ENCODE measurements at places on chromosomes 12 and 14.

DNA sequence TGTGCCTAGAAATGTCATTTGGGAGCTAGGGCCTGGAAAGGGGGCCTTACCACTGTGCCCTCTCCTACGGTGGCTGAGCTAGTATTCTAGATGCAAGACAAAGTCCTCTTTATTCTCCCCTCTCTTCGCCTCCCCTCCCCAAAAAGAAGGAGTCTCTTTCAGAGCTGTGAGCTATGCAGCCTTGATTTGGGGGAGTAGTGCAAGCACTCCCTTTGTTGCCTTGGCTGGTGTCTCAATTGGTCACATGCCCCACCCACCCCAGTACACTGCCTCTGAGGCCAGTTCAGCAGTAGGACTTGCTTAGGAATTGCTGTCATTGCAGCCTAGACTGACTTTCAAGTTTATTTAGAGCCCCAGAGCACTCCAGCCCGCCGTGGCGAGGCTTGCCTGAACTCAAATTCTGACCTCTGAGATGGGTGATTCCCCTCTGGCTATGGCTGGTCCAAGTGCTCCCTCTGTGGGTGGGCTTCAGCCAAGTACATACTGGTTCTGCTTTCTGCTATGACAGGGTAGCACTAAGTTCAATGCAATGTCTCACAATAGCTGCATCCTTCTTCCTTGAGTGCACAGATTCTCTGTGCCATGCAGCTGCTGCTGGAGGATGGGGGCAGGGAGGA lies 37.0 kb upstream of the FBXO33 start:
- DNase-seq: peak; percentile 10

- no peak for DNase-seq
Observed at GRCh38 chr12:107912421-107913004, 138.0 kb downstream of the ASCL4 start.

- no peak for DNase-seq
Observed at GRCh38 chr14:71137536-71138447, 230.5 kb downstream of the PCNX1 start.

DNA sequence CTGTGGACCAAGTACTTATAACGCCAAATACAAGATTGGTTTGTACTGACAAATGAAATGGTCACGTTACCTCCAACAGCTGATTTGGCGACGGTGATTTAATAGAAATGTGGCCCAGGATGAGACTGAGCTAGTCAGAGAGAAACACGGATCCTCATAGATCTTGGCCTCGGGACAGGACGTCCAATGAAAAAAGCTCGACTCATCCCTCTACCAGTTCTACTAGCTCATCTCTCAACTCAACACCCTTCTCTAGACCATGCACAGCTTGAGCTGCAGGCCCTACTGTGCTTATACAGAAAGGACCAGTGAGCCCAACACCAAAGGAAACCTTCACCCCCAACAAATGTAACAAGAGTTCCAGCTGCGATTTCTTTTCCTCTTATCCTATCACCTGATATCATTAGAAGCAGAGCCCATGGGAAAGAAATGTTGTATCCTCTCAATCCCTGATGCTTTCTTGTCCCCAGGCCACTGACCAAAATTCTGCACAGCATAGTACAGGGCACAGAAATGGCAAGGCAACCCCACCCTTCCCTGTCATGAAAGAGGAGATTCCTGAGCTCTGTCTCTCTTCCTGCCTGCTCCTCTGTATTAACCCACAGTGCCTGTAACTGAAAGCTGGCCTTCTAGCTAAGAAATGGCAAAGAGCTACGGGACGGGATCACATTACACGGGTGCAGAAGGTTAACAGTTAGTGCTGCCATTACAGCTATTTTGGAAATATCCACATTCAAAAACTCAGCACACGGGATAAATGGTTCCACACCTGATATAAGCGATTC lies 39.2 kb downstream of the DICER1 start:
- DNase-seq: no peak

GRCh38 chr14:92607702-92608429 lies 94.3 kb downstream of the RIN3 start:
- DNase-seq: no peak

DNA sequence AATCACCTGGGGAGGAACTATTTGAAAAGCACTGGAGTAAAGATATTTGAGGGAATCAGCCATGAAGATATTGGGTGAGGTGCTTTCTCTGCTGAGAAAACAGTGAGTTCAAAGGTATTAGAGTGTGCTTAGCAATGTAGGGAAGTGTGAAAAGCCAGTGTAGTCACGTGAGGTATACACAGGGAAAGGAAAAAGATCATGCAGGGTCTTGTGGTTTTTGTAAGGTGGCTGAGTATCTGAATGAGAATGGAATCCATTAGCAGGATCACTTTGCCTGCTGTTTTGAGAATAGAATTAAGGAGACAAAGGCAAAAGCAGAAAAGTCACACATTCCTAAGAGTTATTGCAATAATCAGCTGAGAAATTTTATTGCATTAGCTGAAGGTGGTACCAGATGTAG lies 193.0 kb downstream of the PIK3C2G start:
- DNase-seq: no peak

DNA sequence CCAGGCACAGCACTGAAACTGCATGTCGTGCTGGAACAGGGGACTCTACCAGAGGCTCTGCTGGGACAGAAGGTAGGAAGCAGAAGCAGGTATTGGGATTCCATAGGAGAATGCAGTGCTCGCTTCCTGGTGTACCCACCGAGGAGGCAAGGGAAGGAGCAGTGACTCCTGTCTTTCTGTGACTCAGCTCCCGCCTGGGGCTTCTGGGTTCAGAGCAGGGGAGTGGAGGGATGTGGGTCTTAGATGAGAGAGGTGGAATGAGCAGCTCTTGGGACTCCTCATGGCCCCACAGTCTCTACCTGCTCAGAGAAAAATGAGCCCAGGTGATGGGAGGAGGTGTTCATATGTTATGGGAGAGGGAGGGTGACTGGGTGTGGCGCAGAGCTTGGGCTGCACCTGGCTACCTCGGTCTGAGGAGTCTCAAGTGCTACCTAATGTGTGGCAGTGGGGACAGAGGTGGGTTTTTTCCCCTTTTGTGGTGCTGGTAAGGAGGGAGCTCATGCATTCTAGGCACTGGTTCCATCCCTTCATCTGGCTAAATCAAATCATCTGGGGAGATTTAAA lies 26.3 kb downstream of the WNT5B start:
- no peak for DNase-seq

- no peak for DNase-seq
Observed at GRCh38 chr14:89331398-89331797, 85.6 kb downstream of the FOXN3 start.

DNA sequence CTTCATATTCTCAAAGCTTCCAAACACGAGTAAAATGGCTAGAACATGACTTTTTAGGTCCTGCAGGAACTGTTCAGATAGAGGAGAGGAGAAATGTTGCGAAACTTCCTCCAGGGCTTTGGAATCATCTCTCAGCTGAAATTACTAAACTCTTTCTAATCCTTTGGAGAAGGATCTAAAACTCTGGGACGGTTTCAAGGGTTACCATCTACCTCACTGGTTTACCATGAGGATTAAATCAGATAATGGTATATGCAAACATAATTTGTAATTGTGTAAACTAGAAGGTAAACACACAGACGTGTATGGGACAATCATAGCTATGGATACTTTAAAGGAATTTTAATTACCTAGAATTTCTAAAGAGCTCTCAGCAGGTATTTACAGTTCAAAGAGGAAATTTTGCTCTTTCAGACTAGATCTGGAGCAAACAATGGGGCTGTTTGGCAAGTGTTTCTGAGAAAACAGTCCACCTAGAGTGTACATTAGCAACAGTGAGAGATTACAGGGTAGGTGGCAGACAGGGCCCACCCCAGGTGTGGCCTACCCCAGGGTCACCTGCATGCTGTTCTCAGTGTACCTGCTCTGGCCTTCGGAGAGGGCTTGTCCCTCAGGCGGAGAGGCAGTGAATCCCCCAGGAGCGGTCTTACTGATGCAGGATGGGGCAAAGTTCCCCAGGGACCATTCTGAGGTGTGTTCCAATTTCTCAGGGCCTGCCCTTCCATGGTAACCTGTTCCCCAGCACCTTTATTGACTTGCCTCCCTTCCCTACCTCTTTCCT lies 124.7 kb upstream of the MAX start:
- no peak for DNase-seq

DNA sequence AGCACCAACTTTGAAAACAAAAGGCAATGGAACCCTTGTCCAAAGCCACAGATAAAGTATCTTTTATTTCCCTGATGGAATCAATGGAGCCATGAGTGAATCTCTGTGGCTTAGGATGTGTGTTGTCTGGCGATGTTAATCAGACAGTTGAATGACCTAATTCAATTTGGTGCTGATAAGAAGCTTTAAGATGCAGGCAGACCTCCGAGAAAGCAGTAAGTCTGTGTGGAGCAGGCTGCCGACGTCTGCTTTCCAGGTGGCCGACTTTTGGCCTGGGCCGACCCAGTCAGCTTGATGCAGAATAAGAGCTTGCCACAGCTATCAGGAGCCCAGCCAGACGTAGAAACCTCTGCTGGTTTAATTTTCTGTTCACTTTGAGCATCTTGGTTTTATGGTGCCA lies 21.1 kb upstream of the TMEM132C start:
- DNase-seq: no peak

DNA sequence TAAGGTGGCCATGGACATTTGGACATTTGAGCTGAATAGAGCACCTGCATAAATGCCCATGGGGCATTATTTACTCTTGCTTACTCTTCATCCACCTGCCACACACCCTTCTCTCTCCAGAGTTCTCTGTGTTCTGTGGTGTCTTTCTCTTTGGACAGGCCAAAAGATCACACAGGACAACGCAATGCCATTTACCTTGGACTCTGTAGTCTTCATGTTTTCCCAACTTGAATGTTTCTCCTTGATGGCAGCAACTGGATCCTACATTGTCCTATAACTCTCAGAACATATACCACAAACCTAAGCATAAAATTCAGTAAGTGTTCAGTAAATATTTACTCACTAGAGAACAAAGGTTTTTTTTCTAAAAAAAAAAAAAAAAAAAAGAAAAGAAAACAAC lies 41.7 kb upstream of the PTHLH start:
- DNase-seq: no peak

DNA sequence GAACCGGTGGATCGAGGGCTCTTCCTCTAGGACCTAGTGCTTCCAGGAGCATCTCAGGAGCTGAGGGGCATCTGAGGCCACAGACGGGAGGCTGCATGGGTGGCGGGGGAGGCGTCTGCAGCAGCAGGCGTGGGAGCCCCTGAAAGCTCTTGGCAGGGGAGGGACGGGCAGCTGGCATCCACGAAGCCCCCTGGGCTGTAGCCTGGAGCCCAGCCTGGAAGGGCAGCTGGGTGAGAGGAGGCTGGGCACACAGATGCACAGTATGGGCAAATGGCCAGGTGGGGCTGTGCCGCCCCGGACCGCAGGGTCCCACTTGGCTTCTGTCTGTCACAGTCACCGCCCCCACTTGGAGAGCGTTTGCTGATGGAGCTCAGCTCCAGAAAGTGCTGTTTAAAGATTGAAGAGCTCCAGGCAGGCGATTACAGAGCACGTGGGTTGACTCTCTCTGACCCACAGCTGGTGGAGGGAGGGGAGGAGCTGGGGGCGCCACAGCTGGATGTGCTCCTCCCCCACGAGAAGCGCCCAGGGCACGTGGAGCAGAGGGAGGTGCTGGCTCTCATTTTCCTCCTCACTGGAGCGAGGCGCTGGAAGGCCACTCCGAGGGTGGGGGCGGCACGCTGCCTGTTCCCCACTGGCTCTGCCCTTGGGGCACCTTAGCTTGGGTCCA lies 155.0 kb upstream of the C14orf180 start:
- no peak for DNase-seq

DNA sequence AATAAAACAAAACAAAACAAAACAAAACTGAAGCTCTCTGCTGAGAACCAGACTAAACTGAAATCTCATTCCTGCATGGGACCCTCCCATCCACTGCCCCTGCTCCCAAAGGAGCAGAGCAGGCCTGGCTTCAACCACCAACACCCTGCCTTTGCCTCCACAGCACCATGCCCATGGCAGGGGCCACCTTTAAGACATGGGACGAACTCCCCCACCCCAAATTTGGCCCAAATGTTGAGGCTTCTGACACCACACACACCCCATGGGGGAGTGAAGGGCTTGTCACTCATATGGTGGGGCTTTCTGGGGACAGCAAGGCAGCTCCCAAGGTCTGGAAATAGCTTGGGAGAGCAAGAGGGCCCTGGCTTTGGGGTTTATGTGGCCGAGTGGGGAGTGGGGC lies 177.2 kb downstream of the KIF26A start:
- no peak for DNase-seq

DNA sequence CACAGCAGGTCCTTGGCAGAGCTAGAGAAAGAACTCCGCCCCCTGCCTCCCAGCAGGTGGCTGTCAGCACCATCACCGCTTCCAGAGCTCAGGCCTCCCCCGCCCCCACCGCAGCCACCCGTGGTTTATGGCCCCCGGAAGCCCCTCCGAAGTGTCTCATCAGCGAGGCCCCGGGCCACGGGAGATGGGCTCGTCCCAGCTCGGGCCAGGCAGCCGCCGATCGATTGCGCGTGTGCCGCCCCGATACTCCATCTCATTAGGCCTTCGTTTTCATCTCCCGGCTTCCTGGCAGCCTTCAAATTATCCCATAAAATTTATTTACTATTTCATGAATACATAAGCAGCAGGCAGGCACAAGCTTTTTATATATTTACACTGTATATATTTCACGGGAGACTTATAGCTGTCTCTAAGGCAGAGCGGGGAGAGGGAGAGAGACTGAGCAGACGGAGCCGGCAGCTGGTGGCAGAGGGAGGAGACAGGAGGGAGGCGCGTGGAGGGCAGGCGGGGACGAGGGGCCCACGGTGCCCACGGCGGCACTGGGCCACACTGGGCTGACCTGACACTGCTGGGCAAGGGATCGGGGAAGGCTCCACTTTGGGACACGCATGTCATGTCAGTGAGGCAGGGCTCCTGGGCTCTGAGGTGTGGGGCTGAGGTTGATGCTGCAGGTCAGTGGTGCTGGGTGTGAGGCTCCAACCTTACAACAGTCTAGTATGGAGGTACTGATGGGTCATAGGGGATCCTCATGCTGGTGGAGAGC lies 241.2 kb downstream of the RBM19 start:
- no peak for DNase-seq

DNA sequence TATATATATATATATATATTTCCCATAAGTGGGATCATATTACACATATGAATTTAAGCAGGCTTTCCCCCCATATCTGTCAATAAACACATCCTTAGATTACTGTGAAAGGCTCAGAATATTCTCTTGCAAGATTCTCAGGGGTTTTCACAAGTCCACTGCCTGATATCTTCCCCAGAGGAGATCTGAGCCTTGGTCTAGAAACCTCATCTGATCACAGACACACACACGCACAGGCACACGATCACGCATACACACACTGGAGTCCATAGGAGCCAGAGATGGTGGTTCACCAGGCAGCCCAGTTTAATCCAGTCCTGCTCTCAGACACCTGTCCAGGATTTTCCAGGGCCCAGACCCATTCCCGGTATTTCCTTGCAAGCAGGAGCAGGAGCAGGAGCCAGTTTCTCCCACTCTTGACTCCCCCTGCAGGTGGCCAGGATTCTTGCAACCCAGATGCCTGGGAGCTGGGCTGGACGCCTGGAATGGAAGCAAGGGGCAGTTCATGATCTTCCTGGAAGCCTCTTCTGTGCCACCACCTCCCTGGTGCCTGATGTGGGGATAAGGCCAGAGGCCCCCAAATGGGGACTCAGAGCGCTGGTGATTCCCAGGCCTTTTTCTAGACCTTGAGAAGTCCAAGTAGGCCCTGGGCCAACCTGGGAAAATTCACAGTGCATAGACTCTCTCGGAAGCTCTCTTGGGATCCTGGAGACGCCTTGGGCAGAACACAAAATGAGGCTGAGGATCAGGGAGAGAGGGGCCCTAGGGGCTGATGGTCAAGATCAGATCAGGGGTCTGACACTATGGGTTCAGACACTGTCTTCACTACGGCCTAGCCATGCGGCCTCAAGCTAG lies 16.5 kb upstream of the KRT78 start:
- no peak for DNase-seq

GRCh38 chr14:24051176-24051788 lies 527 bp upstream of the CARMIL3 start:
- DNase-seq: no peak

GRCh38 chr12:79766705-79767464 lies 76.1 kb upstream of the PAWR start:
- DNase-seq: no peak

All from activated naive CD8-positive, alpha-beta T cell treated with anti-CD3 and anti-CD28 coated beads, Interleukin-2, amount 50 U/mL, for 16 hours (primary cell).